ENCODE measurements at places on chromosomes 16 and 17. TPM values are rescaled to one million over a fixed set of nuclear protein-coding genes. Genes with fewer than 3 reads are reported as not detected.

AHSP gene
- total RNA-seq, result 0.81 TPM

ADGRG3 gene
- 1.4 TPM for total RNA-seq

KRTAP17-1 gene
- total RNA-seq, result not detected

KRTAP2-2 gene
- not detected for total RNA-seq

KRT33B gene
- not detected for total RNA-seq

CCR7 gene
- 0.92 TPM for total RNA-seq

TEX14 gene
- 1.4 TPM for total RNA-seq

GDPD1 gene
- total RNA-seq, result 6.4 TPM

SLC6A2 gene
- total RNA-seq, result 0.20 TPM

CYLD gene
- 9.6 TPM for total RNA-seq

HAGHL gene
- total RNA-seq, result 41.7 TPM

SOST gene
- 0.25 TPM for total RNA-seq

KCNJ2 gene
- 1.1 TPM for total RNA-seq

KRT33A gene
- not detected for total RNA-seq

RPL26 gene
- 2,046 TPM for total RNA-seq

ABCC6 gene
- 1.8 TPM for total RNA-seq

DERL2 gene
- total RNA-seq, result 39.4 TPM

ZNF205 gene
- total RNA-seq, result 22.7 TPM

BPTF gene
- 177 TPM for total RNA-seq

ACSM2A gene
- total RNA-seq, result not detected

SLC26A11 gene
- 23.5 TPM for total RNA-seq

TMEM204 gene
- 0.30 TPM for total RNA-seq

PLXDC1 gene
- total RNA-seq, result 4.1 TPM

ZNF750 gene
- total RNA-seq, result not detected

CCL8 gene
- not detected for total RNA-seq

ARHGAP23 gene
- total RNA-seq, result 56.6 TPM

FAM222B gene
- total RNA-seq, result 91.5 TPM

IGF2BP1 gene
- total RNA-seq, result 434 TPM

UNK gene
- total RNA-seq, result 35.0 TPM

NT5C gene
- total RNA-seq, result 91.0 TPM

G6PC1 gene
- total RNA-seq, result not detected

TP53 gene
- total RNA-seq, result 179 TPM

SLC38A8 gene
- not detected for total RNA-seq

ZG16B gene
- total RNA-seq, result not detected

RAB37 gene
- total RNA-seq, result 8.9 TPM

TEKT1 gene
- 0.37 TPM for total RNA-seq

NPIPA5 gene
- 9.1 TPM for total RNA-seq

SLC13A5 gene
- 1.6 TPM for total RNA-seq

PAGR1 gene
- 60.1 TPM for total RNA-seq

PPM1D gene
- total RNA-seq, result 16.5 TPM

KRTAP16-1 gene
- total RNA-seq, result not detected

NPIPA7 gene
- total RNA-seq, result 4.9 TPM

LRRC46 gene
- total RNA-seq, result 0.09 TPM

PRSS36 gene
- 0.48 TPM for total RNA-seq

MT1G gene
- 333 TPM for total RNA-seq

Measured in WTC11 (cell line).